Fibroblast of the aortic adventitia (primary cell): ENCODE measurements at places on chromosomes 7 and 10. TPM values are rescaled to one million over a fixed set of nuclear protein-coding genes. Genes with fewer than 3 reads are reported as not detected.

MOGAT3 gene
- not detected in 2 replicates for total RNA-seq

LRRC72 gene
- total RNA-seq, result not detected in 2 replicates

GIMAP5 gene
- not detected in 2 replicates for total RNA-seq

CPA4 gene
- total RNA-seq, result 7.7 and 29.6 TPM in 2 replicates

MUC3A gene
- total RNA-seq, result 0.16 TPM in 1 of 2 replicates, not detected in the other
